Nephron progenitor cell (in vitro differentiated cells): ENCODE measurements at places on chromosomes 1 and 21.

DNA sequence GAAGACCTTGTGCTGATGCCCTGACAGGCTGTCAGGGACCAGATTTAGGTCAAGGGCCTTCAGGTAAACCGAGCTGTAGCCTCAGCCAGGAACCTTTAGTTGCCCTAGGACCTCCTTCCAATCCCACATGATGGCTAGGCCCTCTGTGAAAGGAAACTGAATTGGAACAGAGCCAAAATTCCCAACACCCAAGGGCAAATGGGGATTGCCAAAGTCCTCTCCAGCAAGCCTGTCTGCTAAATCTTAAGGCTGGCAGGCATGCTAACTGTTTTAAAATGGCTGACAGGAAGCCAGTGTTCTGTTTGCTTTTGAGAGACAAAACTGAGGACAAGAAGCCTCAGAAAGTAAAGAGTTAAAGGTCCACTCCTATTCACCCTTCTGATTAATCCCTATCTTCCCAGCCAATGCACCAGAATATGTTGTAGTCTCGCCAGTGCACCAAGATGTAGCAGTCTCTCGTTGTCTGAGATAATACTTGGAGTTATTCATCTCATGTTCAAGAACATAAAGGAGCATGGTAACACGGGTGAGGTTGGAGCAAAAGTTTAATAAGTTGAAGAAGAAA, 35.1 kb downstream of the MSTO1 start:
- peaks cover 11% of the 10 kb centered on the region for H3K27me3 ChIP-seq
- peak overlapping the region; percentile 20 for H3K27ac ChIP-seq
- peaks cover 22% of the 10 kb centered on the region for H3K4me1 ChIP-seq

DNA sequence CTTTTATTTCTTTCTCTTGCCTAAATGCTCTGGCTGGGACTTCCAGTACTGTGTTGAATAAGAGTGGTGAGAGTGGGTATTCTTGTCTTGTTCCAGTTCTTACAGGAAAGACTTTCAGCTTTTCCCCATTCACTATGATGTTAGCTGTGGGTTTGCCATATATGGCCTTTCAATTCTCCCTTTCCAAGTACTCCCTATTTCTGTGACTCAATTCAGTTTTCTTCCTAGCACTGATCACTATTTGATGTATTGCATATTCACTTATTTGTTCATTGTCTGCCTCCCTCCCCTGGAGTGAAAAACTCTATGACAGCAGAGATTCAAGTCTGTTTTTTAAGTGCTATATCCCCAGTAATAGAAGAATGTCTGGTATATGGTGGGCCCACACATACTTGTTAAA, 618.2 kb upstream of the CAMK1G start:
- H3K27ac ChIP-seq, result no peak overlapping the region
- H3K4me1 ChIP-seq, result no peaks in the 10 kb centered on the region
- DNase-seq, result no peak

DNA sequence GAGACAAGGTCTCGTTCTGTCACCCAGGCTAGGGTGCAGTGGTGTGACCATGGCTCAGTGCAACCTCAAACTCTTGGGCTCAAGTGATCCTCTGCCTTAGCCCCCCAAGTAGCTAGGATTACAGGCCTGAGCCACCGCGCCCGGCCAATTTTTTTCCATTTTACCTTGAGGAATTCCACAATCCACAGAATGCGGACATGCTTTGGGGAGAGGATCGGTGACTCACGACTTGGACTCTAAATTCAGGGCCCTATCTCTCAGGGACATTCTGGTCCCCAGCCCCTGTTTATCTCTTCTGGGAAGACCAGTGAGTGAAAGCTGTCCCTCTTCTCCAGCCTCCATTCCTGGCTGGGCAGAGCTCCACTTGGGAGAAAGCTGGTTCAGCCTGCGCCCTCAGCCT, 5.2 kb downstream of the PADI1 start:
- no peak overlapping the region for H3K4me3 ChIP-seq
- H3K36me3 ChIP-seq, result no peaks in the 10 kb centered on the region
- DNase-seq, result no peak
- H3K27me3 ChIP-seq, result peaks cover 7% of the 10 kb centered on the region
- no peak overlapping the region for H3K27ac ChIP-seq

GRCh38 chr1:90616395-90616794, 100.7 kb downstream of the BARHL2 start:
- peak; percentile 17 for DNase-seq
- peaks cover 3% of the 10 kb centered on the region for H3K27me3 ChIP-seq
- H3K4me3 ChIP-seq, result no peak overlapping the region
- no peaks in the 10 kb centered on the region for H3K36me3 ChIP-seq
- H3K4me1 ChIP-seq, result no peaks in the 10 kb centered on the region

DNA sequence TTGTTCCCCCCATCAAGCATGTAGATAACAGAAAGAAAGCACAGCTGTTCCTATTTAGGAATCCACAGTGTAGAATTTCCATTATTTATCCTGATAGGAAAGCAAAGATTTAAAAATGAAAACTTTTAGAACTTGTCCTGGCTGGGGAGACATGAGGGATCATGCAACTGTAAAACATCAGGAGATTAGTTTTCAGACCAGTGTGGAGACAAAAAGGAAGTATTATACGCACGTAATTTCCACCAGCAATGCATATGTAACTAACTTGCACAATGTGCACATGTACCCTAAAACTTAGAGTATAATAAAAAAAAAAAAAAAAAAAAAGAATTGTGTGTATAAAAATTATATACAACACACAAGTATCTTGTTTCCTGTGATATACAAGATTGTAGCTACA, 172.4 kb downstream of the NEGR1 start:
- no peaks in the 10 kb centered on the region for H3K27me3 ChIP-seq
- H3K4me1 ChIP-seq, result no peaks in the 10 kb centered on the region
- no peak for DNase-seq
- no peaks in the 10 kb centered on the region for H3K36me3 ChIP-seq
- H3K27ac ChIP-seq, result no peak overlapping the region
- no peak overlapping the region for H3K4me3 ChIP-seq
